IPS DF 19.7 (cell line): ENCODE measurements at places on chromosomes 4 and X.

GRCh38 chr4:144575181-144575580 lies 70.8 kb upstream of the HHIP start:
- DNase-seq = no peak

DNA sequence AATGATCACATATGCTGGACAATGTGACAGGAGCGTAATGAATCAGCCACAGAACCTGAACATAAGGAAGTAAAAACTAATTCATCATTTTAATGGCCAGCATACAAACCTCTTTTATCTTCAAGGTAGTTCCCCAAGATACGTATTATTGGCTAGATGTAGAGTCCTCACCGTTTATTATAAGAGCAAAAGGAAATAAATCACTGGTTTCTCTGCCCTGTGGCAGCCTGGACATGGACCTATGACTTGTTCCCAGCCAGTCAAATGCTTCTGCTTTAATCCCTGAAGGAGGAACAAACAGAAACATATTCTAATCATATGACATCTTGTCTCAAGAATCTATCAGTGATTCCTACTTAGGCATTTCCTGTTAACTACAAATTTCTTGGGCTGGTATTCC lies 86.8 kb upstream of the FAM241A start:
- DNase-seq = no peak

- no peak for DNase-seq
These were observed 8.9 kb upstream of the GSX2 start for GRCh38 chr4:54090804-54091623.

GRCh38 chr4:176274441-176274840 lies 5.4 kb upstream of the ASB5 start:
- DNase-seq = no peak

GRCh38 chr4:71257761-71258160 lies 81.1 kb upstream of the SLC4A4 start:
- no peak for DNase-seq

DNA sequence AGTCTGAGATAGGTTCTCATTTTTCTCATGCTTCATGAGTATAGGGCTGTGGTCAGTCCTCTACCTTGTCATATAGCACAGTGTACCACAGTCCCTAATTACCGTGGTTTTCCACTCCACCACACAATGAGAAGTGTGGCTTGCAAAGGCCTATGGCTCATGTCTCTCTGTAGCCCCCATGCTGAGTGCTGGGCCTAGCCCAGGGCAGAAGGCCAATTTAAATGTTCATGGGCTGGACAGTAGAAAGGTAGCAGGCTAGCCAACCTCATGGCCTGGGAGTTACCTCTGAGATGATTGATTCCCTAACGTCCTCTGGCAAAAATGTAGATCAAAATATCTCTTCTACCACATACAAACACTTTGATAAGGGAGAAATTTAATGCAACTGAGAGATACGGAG lies 222.5 kb downstream of the AFF2 start:
- DNase-seq = no peak

- DNase-seq = no peak
These were observed at the start of gene NKX3-2 for GRCh38 chr4:13543839-13544605. TSS of gene NKX3-2 (minus strand) at chr4:13544508. CDS start at chr4:13544414, 94 bp downstream.

GRCh38 chrX:116204932-116205331 lies 34.4 kb downstream of the AGTR2 start:
- peak; percentile 0 for DNase-seq

- DNase-seq = no peak
These were observed 51.9 kb downstream of the EVC2 start for GRCh38 chr4:5656415-5656814.

GRCh38 chr4:127203562-127204200 lies 429.1 kb upstream of the INTU start:
- no peak for DNase-seq
